NCI-H2081 treated with DMSO at 0.1 percent for 48 hours (cell line): ENCODE measurements at places on chromosomes 5 and 9.

DNA sequence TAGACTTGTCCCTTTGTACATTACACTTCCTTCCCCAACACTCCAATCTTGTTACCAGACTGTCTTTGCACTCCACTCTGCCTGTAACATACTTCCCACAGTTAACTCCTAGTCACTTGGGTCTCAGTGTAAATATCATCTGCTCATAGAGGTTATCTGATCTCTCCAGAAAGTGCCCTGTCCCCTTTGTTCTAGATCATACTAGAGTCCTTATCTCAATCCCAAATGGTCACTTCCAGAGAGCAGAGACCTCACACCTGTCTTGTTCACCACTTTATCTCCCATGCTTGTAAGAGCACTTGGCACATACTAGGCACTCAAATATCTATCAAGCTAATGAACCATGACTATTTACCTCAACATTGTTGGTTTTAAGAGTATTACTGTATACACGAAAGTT is 30.4 kb downstream of the SETX start:
- DNase-seq: no peak

DNA sequence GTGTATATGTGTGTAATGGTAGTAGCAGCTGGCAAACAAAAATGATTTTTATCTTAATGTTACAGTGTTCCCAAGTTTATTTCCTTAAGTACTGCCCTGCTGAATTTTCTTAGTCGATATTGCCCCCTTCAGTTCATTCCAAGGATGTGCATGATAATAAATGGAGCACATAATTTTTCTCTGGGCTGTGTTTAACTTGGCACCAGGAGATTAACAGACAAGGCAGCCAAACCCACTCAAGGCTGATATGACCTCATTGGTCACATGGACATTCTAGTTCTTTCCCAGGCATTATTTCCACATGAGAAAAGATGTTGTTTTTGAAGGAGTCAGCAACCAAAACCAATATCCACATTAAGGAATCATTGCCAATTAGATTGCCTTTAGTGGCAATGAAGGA is 61.8 kb downstream of the COX7C start:
- peak; percentile 67 for DNase-seq

DNA sequence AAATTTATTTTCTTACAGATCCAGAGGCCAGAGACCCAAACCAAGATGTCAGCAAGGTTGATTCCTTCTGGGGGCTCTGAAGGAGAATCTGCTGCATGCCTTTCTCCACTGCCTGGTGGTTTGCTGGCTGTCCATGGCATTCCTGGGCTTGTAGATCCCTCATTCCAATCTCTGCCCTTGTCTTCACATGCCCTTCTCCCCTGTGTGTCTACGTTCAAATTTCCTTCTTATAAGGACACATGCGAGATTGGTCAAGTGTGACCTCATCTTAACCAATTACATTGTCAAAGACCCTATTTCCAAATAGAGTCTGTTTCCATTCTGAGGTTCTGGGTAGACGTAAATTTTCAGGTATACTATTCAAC is 84.5 kb upstream of the RAI14 start:
- DNase-seq: no peak

DNA sequence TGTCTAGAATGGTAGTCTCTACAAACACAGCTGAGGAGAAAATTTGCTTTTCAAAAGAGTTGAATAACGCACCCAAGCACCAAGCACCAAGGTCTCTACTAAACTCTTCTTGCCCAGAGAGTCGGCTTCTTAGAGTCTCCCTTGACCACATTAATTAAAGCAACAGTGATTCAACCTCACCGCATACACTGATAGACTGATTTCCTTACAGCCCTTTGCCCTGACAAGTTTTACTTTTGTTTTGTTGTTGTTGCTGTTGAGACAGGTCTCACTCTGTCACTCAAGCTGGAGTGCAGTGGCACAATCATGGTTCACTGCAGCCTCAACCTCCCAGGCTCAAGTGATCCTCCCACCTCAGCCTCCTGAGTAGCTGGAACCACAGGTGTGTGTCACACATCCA is 1035.7 kb upstream of the DMAC1 start:
- DNase-seq: no peak

GRCh38 chr5:79934681-79935080 is 56.4 kb downstream of the MTX3 start:
- no peak for DNase-seq

GRCh38 chr5:51391175-51391574 is 7.9 kb downstream of the ISL1 start:
- no peak for DNase-seq

DNA sequence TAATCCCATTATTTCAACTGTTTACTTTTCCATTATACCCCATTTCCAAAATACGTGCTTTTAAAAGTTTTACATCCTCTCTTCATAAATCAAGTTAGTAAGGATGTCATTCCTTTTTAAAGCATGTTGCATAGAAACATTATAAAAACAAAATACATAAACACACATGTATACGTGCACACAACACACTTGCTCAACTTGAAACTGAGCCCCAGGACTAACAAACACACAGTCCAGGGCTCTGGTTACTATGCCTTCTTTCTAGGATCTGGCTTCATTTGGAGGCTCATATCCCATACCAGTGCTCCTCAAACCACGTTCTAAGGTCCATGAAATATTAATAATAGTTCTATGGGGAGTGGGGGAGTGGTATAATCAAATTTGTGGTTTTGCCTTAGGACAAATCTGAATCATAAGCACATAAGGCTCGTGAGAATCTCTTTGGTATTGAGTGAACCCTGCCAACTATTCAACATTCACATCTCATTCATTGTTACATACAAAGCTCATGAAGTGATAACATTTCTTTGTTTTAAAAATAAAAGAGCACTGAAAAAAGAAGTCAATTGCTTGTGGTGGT is 55.2 kb downstream of the NFIB start:
- no peak for DNase-seq

- no peak for DNase-seq
These were observed 107.4 kb downstream of the LMNB1 start for GRCh38 chr5:126884269-126884819.

DNA sequence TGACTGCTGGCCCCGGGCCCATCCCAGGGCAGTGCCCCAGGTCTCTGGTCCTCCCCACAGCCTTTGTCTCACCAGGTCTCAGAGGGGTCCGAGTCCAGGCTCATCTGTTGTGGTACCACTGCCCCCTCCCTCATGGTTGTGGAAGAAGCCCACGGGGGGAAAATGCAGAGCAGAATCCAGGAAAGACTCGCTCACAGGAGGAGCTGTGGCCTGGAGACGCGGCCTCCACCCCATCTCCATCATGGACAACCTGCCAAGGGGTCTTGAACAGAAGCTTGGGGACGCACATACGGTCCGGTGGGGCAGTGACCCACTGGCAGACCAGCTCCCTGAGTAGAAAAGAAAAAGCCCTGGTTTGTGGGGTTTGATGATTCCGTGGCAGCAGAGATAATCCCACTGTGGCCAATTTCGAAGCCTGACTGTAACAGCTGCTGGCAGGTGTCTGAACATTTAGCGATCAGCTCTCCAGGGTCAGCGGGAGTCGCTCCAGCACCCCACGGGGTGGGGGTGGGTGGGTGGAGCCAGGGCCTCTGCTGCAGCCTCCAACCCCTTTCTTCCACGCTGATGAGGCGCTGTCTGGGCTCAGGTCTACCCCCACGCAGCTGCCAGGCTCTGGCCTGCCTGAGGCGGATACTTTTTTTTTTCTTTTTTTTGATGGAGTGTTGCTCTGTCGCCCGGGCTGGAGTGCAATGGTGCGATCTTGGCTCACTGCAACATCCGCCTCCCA is 1.9 kb upstream of the GRIN1 start:
- no peak for DNase-seq

- no peak for DNase-seq
These were observed 136.9 kb downstream of the PCSK5 start for GRCh38 chr9:76027416-76027815.

- DNase-seq: no peak
These were observed 11.8 kb downstream of the BRD3 start for GRCh38 chr9:134055981-134056461.

- no peak for DNase-seq
These were observed 2.2 kb downstream of the DOCK8 start for GRCh38 chr9:216866-217265.

DNA sequence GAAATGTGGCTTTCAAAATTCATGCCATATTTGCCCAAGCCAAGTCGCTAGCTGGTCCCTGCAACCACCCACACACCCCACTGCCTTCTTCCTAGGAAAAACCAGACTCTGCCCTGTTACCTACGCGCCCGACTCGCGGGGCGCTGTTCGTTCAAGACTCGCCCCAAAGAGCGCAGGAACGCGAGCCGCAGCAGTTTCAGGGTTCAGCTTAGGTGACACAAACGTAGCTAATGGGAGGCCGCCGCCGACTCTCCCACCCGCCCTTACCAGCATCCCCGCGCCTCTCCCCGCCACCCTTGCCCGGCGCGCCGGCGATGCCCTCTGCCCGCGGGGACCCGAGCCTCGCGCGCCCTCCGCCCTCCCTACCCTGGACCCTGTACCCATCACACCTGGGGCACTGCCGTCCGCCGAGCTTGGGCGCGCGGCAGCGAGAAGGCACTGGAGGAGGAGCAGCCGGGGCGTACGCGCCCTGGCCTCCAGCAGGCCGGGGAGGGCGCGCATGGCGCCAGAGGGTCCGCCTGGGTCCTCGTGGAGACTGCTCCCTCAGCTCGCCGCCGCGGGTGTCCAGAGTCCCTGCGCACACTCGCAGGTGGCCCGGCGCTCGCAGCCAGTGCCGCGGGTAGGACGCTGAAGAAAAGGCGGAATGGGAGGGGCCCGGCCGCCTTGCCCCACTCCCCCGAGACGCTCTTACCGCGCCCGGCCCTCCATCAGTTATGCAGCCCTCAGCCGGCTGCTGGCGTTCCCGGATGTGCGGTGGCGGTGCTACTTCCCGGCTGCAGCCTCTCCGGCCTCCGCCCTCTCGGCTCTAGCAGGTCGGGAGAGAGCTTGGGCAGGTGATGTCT is at the start of gene EMB:
Gene EMB (minus strand): TSS at position 638 of the 842 bp plus-strand sequence. CDS start 137 bp downstream, at position 501.
- DNase-seq: no peak

DNA sequence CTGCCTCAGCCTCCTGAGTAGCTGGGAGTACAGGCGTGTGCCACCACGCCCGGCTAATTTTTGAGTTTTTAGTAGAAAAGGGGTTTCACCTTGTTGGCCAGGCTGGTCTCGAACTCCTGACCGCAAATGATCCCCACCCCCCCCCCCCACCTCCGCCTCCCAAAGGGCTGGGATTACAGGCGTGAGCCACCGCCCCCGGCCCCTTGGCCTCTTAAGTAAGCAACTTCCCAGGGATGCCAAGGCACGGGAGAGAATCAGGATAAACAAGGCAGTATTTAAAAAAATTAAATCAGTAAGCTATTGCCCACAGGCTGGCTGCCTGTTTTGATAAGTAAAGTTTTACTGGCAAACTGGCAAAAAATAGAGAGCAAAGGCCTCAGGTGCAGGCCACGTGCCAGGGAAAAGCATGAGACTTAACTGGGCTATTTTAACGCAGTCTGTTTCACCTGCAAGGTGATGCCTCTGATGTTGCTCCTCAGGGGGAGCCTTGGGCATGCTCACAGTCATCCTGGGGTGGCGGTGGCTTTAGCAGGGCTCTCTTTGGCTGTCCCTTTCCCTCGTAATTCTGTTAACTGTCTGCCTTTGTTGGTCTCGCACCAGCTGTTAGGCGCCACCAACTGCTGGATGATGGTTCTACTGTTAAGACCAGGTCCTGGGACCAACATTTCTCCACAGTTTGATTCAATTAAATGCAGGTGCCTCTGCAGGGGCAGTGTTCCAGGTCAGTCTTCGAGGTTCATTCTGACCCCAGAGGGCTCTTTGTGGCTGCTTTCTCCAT is 19.4 kb upstream of the RNF130 start:
- DNase-seq: no peak

- DNase-seq: no peak
These were observed 35.7 kb downstream of the INVS start for GRCh38 chr9:100134731-100135130.

DNA sequence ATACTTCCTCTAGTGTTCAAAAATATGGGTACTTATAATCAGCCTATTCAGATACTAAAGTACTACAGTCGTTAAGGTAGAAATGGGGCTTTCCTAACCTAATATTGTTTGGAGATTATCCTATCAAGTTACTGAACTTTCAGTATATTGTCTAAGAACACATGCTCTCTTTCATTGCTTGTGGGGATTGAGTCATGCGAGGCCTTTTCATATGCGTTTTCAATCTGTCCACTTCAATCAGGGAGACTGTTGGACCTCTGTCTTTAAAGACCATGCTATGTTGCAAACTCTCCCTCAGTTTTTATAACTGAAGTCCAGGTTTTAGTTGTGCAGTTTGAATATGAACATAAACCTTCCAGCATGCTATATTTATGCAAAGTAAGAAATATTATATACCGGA is 15.0 kb downstream of the PRR16 start:
- DNase-seq: no peak

- DNase-seq: no peak
These were observed 92.1 kb upstream of the FBN2 start for GRCh38 chr5:128630121-128630520.

- no peak for DNase-seq
These were observed 121.1 kb downstream of the CYLC2 start for GRCh38 chr9:103116246-103116645.

DNA sequence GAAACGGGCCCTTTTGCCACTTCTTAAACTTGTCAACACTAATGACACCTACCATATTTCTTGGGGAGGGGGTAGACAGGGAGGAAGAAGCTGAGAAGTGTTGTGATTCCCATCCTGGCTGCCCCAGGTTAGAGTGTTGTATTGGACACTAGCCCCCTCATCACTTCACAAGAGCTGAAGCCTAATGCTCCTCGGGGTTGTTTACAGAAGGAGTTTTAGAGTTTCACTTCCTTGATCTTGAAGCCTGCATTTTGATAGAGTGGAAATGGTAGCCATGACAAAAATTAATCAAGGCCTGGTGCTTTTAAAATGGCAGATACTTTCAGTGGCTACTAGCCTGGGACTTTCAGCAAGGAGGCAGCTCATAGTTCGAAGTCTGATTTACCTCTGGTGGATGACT is 11.0 kb upstream of the FAM120AOS start:
- DNase-seq: no peak

GRCh38 chr9:89395931-89396710 is 77.8 kb downstream of the SECISBP2 start:
- DNase-seq: no peak

DNA sequence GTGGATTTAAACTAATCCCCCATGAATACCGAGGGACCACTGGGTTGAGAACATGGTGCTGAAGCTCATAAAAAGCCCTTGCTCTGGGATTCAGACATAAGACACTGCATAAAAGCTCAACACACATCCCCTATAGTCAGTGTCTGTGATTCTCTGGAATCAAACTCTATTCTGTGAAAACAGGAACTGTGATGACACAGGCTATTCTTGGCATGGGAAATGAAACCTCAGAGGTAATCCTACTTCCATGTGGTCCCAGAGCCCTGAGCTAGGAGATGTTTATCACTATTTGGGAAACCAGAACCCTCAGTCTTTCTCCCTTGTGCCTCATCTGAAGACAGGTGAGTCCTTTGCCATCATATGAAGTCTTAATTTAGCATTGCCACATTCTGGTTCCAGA is 135.4 kb upstream of the PRSS3 start:
- no peak for DNase-seq

- DNase-seq: no peak
These were observed 818.5 kb downstream of the SEMA5A start for GRCh38 chr5:8727396-8727795.

DNA sequence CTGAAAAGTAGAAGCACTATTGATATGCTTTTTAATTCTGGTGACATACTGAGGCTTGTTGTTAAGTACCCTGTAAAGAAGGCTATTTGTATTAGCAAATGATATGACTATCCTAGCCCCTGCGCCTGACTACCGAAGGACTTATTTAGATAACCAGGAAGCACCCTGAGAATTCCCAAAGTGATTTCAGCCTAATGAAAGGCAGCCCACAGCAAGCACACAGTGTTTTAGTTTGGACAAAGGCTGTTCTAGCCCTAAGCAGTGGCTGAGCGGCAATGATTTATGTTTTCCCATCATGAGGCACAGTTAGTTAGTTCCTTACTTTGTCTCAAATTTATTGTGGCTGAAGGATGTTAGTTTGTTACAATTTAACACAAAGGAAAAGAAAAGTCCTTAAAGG is 235.3 kb downstream of the KCTD16 start:
- peak; percentile 15 for DNase-seq
